Vagina (tissue), 2 donors: ENCODE measurements at places on chromosomes 4 and X. TPM values are rescaled to one million over a fixed set of nuclear protein-coding genes. Genes with fewer than 3 reads are reported as not detected.

- DNase-seq = no peak
Observed at GRCh38 chr4:28916585-28916984, 1803.6 kb upstream of the PCDH7 start.

FGA gene
- not detected for total RNA-seq

GRCh38 chrX:134570899-134571298 is 87.4 kb downstream of the PLAC1 start:
- no peak for DNase-seq

GRCh38 chrX:136086521-136086920 is 60.8 kb upstream of the FHL1 start:
- DNase-seq = no peak

GPRASP1 gene
- total RNA-seq = 12.8 TPM

NEXMIF gene
- 0.98 TPM for total RNA-seq

- peak; percentile 44 for DNase-seq
Observed at GRCh38 chr4:56979421-56980072, 851 bp downstream of the POLR2B start.

DNA sequence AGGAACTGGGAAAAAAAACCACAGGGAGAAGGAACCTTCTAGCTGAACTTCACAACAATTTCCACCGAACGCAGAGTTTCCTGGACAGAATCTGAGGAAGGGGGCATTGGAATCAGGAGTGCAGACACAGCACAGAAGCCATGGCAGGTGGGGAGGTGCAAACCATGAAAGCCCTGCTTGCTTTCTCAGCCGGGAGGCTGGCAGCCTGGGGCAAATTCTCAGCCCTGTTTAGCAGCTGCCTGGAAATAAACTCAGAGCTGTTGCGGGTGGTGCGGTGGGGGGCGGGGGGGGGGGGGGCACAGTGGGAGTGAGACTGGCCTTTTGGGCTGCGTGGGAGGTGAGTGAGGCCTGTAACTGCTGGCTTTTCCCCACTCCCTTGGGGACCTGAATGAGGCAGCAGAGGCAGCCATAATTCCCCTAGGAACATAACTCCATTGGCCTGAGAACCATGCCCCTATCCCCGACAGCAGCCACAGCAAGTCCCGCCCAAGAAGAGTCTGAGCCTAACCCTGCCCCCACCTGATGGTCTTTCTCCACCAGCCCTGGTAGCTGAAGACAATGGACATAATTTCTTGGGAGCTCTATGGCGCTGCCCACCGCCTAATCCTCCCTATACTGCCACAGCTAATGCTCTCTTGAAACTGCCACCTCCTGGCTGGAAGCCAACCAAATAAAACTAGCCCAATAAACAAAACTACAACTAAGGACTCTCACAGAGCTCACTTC is 176.3 kb downstream of the FAM13A start:
- DNase-seq = no peak

SSX3 gene
- total RNA-seq = not detected

- DNase-seq = no peak
Observed at GRCh38 chrX:79524642-79525041, 157.5 kb upstream of the ITM2A start.

- DNase-seq = no peak
Observed at GRCh38 chr4:17635056-17635455, 20.6 kb downstream of the MED28 start.

ANKRD37 gene
- total RNA-seq = 56.7 TPM

DNA sequence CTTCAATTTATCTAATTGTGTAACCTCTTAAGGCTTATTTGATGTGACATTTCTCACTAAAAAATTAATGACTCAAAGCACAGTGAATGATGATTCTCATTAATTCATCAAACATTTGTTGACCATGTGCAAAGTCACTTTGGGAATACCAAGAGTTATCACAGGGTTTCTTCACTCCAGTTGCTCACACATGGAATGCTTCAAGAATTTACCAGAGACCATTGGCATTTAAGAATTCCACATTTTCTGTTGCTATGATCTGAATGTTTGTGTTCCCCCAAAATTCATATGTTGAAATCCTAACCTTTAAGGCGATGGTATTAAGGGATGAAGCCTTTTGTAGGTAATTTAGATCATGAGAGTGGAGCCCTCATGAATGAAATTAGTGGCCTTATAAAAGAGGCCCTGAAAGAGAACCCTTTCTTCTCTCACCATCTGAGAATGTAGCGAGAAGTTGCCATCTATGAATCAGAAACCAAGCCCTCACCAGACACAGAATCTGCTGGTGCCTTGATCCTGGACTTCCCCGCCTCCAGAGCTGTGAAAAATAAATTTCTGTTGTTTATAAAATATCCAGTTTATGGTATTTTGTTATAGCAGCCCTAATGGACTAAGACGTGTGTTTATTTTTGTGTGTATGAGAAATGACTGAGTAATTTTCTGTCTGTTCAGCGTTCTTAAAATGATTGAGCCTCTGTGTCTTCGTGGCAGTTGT is 16.4 kb upstream of the SRPX start:
- DNase-seq = no peak

GLRA2 gene
- not detected for total RNA-seq

GRCh38 chr4:116796022-116796421 is 289.4 kb downstream of the TRAM1L1 start:
- no peak for DNase-seq

GRCh38 chr4:11069083-11069482 is 359.6 kb downstream of the HS3ST1 start:
- DNase-seq = no peak

DNA sequence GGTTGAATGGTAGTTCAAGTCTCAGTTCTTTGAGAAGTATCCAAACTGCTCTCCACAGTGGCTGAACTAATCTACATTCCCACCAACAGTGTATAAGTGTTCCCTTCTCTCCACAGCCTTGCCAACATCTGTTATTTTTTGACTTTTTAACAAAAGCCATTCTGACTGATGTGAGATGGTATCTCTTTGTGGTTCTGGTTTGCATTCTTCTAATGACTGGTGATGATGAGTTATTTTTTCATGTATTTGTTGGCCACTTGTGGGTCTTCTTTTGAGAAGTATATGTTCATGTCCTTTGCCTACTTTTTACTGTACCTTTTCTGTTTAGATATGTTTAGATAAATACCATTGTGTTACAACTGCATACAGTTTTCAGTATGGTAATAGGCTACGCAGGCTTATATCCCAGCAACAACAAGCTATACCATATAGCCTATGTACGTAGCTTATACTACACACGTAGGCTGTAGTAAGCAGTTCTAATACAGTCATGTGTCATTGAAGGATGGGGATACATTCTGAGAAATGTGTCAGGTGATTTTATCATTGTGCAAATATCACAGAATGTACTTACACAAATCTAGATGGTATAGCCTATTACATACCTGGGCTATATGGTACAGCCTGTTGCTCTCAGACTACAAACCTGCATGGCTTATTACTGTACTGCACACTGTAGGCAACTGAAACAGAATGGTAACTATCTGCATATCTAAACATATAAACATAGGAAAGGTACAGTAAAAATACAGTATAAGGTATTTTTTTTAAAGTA is 28.1 kb downstream of the KLHL8 start:
- no peak for DNase-seq

DNA sequence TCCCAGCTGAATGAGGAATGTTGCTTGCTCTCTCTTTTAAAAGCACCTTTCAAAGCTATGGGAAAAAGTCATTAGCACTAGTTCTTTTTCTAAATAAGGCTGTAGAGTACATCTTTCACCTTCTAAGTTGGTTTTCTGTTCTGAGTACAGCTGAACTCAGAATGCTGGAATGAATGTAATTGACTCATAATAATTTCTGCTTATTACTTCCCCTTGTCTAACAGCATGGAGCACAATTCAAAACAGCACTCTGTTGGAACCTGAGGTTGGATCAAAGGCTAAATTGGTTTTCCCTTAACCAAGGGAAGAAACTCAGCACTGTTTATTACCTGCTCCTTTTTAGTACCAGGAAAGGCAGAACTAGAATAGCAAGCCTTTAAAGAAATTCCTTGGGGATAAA is 33.5 kb upstream of the CYP2U1 start:
- no peak for DNase-seq

DNA sequence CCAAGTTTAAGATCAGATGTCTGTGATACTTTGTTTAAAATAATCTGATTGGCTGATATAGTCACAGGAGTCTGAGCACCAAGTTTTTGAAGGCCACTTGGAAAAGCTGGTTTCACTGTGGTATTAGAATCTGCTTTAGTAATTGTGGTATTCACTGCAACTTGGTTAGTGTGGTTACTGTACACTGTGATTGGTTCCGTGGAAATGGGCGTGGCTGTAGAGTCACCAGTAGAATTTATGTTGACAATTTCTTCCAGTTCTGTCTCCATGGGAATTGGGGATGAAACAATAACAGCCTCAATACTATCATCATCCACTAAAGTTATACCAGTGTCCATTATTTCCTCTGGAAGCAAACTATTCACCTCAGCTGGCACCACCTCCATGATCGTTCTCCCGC is 26.2 kb downstream of the LIN54 start:
- DNase-seq = no peak

HOPX gene
- 112 TPM for total RNA-seq

DNA sequence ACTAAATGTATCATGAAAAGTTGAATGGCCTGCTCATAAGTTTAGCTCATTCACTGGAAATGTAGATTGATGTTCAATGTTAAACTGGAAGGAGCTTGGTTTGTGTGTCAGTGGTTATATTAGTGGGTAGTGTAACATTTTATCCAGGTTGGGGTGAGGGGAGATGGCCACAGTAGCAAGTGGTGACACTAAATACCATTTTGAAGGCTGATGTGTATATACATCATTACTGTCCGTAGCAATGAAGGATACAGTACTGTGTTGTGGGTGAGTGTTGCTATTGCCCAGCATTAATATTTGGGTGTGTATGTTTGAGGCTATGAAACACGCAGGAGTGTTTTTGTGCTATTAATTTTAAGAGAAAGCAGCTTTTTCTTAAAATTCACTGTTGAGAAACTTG is 6.3 kb downstream of the HMGB3 start:
- DNase-seq = no peak

DNA sequence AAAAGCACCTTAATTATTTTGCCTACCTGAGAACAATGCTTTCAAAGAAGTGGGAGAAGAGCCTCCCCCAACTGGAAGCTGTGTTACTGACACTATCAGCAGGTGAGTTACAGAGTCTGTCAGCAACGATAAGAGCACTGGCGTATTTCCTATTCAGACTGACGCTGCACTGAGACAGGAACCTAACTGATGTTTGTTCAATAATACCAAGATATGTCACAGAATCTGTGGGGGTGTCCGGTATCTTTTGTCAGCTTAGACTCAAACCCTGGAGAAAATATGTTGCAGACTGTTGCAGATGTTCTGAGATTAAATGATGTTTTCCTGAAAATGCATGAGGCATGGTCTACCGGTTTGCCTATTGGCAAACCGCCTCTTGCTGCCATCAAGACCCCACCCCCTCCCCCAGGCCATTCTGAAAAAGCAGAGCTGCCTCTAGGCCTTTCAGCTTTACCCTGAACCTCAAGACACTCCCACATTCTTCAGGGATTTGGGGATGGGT is 115.2 kb upstream of the KIT start:
- DNase-seq = no peak

GC gene
- not detected for total RNA-seq

DNA sequence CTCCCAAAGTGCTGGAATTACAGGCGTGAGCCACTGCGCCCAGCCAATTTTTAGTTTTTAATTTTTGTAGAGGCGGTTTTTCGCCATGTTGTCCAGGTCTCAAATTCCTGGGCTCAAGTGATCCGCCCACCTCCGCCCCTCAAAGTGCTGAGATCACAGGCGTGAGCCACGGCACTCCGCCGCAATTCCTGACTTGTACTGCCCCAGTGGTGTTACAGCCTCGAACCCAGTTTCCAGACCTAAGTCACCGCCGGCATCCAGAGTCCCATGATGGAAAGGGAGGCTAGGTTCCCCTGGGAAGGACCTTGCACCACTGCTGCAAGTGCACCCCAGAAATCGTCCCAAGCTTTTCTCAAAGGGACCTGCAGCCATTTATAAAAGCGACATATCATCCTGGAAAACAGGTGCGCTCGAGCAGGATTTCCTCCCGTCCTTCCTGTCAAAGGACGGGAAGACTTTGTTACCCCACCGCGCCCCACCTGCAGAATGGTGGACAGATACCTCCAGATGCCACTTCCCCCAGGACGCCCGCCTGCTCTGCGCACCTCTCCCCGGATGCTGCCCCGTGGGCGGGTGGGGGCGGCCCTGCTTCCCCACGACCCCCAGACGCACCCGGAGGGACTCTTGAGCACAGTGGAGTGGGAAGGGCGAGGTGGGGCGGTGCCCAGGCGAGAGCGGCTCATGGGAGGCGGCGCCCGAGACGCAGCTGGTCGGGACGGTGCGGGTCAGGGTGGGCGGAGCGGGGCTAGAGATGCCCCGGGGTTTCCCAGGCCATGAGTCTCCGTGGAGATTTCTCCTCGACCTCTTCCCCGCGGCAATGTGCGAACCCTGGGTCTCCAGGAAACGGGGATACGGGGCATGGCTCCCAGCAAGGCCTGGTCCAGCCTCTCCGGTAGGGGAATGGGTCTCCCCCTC is 947 bp upstream of the RPL10 start:
- no peak for DNase-seq

MAGEA11 gene
- not detected for total RNA-seq

DNA sequence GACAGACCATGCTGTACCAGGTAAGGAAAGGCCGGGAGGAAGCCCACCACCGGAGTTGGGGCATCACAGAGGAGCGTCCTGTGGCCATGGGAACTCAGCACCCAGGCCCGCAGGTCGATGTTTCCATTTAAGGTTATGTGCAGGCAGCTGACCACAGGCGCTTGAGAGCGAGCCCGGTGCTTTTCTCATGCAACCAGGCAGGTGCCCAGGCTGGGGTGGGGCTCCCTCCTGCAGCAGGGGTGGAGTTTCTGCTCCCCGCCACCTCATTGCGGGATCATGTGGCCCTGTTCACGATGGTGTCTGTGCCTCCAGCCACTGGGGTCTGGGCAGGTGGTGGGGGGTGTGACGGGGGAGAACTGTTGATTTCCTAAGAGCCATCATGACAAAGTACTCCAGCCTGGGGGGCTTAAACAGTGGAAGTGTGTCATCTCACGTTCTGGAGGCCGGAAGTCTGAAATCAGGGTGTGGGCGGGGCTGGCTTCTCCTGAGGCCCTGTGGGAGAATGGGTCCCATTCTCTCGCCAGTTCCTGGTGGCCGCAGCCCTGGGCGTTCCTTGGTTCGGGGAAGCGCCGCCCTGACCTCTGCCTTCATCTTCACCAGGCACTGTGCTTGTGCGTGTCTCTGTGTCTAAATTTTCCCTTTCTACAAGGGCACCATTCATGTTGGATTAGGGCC is 60.9 kb downstream of the CPZ start:
- no peak for DNase-seq

FMR1NB gene
- total RNA-seq = not detected
